ENCODE measurements at places on chromosomes 3 and 15. TPM values are rescaled to one million over a fixed set of nuclear protein-coding genes. Genes with fewer than 3 reads are reported as not detected.

KBTBD8 gene
- total RNA-seq = 3.0 TPM

CCR8 gene
- not detected for total RNA-seq

CCDC39 gene
- total RNA-seq = 0.22 TPM

SAMMSON gene
- 0.12 TPM for total RNA-seq

TP63 gene
- not detected for total RNA-seq

PDE12 gene
- 14.0 TPM for total RNA-seq

Measured in A172 (cell line).